GDM1 (cell line): ENCODE measurements at places on chromosomes 3 and 15.

GRCh38 chr15:41561104-41561776, 2.2 kb downstream of the TYRO3 start:
- DNase-seq, result no peak

DNA sequence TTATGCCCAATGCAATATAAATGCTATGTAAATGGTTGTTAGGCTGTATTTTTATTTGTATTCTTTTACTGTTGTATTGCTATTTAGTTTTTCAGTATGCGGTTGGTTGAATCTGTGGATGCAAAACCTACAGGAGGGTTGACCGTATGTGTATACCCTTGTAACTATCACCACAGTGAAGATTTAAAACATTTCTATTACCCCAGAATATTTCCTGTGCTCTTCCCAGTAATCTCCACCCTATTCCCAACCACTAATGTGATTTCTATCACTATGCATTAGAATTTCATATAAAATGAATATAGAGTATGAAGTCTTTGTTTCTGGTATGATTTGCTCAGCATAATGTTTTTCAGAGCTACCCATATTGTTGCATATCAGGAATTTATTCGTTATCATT, 705.0 kb downstream of the MECOM start:
- no peak for DNase-seq

DNA sequence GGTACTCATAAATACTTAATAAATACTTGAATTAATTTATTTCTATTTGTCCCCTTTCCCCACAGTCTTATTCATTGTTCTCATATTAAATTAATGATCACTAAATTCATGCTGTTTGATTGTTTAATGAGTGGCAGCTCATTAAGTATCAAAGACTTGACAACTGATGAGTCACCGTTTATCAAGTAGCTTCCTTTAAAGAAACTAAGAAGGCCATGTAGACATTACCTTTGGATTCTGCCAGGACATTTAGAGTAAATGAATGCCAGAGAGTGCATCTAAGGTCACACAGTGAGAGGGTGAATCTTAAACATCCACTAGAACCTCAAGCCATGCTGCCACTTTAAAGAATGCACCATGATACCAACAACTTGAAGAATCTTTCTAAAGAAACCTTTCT, 23.9 kb downstream of the ZBED2 start:
- DNase-seq, result no peak

DNA sequence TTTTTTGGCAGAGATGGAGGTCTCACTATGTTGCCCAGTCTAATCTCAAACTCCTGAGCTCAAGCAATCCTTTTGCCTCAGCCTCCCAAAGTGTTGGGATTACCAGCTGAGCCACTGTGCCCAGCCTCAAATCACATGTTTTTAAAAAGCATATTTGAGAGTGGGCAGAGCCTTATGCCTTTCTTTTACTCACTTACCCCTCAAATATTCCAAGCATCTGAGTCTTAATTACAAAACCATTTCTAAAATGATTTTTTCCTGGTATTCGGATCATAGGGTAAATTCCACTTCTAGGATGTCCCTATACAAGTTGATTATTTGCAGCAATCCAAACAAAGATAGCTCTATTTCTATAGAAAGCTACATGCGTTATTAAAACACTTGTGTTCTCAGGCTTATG, 106.1 kb downstream of the RFTN1 start:
- DNase-seq, result no peak

GRCh38 chr3:111910806-111911205, 51.7 kb downstream of the PHLDB2 start:
- DNase-seq, result no peak

DNA sequence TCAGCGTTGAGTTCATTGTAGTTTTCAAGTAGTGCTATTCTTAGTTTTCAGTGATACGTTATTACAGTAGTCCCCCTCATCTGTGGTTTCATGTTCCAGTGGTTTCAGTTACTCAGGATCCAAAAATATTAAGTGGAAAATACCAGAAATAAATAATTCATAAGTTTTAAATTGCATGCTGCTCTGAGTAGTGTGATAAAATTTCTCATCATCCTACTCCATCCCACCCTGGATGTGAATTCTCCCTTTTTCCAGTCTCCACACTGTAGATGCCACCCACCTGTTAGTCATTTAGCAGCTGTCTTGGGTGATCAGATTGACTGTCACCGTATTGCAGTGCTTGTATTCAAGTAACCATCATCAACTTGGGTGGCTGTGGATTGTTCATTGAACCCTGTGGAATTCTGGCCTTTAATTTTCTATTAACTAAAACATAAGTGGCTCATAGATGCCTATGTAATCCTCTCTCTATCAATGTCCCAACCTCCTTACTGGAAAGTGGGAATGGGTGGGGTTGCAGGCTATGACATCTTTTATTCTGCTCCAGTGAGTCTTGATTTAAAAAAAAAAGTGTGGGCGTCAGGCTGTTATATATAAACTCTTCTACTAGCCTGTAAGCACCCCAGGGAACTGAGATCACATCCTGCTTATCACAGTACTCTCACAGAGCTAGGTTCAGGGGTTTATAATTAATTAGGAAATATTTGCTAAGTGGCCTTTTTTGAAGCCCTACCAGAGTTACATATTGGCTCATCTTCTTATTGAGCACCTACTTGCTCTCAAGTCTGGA, 97.5 kb downstream of the CFAP20DC start:
- DNase-seq, result no peak

DNA sequence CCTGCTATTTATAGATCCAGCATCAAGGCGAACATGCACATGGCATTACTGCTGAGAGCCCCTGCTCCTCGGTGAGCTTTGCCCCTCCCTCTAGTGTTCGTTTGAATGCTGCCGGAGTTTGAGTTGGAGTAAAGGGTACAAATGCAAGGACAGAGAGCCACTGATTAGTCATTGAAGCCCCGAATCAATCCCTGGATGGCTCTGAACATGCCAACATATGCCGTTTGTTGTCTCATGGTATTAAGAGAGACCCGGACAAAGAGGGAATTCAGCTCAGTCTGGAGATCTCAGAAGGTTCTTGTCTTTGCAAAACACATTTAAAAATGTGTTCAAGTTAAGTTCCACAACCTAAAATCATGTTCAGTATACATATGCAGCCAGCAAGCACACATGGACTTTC, 789.2 kb upstream of the NR2F2 start:
- DNase-seq, result no peak

DNA sequence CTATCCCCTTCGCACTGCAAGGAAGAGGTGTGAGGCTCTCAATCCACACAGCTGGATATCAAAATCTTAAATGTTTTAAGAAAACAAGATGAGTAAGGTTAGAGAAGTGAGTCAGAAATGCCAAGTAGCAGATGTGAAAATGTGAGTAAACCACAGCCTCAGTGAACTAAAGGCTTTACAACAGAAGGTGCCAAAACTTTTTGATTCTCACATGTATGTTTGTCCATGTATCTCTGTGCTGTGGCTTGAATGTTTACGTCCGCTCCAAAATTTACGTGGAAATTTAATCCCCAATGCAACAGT, 126.8 kb upstream of the PFN2 start:
- DNase-seq, result no peak

- no peak for DNase-seq
These were observed 125.4 kb downstream of the VGLL3 start for GRCh38 chr3:86865506-86865905.

DNA sequence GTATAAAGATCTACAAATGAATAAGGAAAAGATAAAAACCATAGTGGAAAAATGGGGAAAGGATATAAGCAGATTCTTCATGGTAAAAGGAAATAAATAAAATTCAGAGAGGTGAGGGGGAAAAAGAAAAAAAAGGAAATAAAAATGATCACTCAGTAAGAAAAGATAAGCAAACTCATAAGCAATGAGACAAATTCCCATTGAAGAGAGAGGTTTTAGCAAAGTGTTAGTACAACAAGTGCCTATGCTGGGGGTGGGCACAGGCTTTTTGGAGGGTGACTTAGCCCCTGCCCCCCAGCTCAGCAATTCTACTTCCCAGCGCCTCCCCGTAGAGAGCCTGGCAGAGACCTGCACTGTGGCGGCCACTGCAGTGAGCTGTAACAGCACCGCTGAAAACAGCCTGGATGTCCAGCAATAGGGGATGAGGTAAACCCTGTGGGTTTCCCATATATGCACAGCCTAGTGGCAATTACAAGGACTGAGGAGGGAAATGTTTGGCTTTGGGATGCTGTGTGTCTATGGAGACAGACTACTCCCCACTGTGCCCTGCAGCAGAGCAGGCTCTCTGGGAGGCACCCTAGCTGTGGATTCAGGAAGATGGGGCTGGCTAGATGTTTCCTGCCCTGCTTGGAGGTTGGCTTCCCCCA, 23.7 kb upstream of the SFMBT1 start:
- no peak for DNase-seq

- DNase-seq, result no peak
These were observed 17.3 kb downstream of the DENND6A start for GRCh38 chr3:57675530-57675929.

DNA sequence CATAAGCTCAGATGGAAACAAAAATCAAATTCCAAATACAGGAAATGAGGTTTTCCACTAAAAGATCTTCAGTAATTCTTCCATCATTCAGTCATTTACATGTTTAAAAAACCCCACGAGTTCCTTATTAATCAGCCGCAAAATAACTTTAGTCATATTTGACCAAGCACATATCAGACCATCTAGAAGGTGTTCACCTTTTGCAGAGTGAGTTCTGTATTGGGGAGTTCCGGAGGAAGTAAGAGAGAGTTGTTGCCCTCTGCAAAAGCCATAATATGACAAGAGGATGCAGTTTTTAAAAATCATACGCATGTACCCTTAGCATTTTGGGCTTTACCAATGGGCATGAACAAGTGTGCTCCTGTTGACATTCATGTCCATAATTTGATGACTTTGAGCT, 61.6 kb downstream of the CCR1 start:
- no peak for DNase-seq

DNA sequence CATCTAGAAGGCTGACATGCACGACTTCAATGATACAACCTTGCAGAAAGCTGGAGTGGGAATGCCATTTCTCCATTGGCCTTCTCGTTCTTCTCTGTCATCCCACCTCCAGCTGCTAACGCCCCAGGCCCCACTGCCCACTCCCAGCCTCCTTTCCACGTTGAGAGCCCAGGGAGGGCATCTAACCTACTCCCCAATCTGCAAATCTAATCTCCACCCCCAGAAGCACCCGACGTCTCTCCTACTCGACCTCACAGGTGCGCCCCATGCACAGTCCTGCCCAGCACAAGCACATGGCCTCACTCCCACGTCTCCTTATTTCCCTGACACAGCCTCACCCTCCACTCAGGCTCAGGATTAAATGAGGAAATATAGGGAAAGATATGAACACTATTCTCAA, 33.4 kb downstream of the IL12A start:
- no peak for DNase-seq

DNA sequence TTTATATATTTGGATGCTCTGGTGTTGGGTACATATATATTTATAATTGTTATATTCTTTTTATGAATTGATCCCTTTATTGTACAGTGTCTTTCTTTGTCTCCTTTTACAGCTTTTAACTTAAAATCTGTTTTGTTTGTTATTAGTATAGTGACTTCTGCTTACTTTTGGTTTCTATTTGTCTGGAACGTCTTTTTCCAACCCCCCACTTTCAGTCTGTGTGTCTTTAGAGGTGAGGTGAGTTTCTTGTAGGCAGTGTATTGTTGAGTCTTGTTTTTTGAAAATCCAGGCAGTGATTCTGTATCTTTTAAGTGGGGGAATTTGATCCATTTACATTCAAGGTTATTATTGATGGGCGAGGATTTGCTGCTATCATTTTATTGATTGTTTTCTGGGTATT, 62.0 kb downstream of the AP4E1 start:
- DNase-seq, result no peak

DNA sequence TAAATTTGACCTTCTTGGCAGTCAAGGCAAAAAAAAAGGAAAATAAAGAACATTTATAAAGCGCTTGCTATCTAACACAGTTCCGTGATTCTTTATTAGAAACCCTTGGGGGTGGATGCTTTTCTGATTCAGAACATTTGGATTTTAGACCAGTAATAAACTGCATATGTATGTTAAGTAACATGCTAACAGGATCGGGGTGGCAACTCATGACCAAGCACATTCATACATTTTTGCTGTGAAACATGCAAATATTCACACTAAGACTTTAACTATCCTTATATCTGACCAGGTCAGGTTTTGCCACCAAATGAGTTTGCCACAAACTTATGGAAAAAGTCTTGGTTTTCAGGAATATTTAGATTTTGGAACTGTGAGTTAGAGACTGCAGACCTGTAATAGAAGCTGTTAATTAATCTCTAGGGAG, 30.4 kb upstream of the KLF13 start:
- DNase-seq, result no peak

- peak; percentile 26 for DNase-seq
These were observed 11.7 kb upstream of the CD47 start for GRCh38 chr3:108102420-108103039.

GRCh38 chr3:38650248-38650951, 913 bp upstream of the SCN5A start:
- no peak for DNase-seq

DNA sequence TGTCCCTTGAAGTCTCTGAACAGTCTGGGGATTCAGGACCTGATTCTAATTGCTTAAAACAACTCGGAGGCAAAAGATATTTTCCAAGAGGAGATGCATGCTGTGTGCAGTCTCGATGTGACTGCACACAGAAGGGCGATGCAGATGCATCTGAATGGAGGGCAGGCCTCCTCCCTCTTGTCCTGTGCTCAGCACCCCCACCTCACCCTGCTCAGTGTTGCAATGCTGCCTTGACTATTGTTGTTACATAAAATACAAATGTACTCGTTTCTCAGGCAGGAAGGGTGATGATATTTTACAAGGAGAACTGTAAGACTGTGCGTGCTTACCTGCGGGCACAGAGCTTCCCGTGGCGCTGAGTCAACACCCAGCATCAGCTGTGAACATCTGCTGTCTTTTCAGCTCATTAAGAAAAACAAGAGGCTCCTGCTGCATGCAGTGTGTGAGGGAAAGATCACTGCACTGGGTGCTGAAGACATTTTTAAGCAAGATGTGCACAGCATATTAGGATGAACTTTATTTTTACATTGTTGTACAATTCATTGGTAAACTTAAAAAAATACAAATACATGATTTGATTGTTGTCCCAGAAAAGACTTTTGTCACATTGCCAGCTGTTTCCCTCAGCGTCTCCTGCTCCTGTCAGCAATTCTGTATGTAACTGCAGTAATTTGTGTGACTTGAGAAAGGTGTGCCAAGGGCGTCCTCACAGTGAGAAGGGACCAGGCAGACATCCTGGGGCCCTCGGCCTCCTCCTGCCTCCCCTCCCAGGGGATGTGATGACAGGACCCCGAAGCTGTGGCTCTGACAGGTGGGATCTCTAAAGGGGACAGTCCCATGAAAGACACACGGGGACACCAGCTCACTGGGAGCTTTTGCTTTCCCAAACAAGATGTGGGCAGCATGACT, 56.3 kb upstream of the RPL32 start:
- DNase-seq, result no peak

GRCh38 chr3:52895418-52895817, 1.9 kb downstream of the STIMATE start:
- no peak for DNase-seq
